GM19239 (cell line): ENCODE measurements at places on chromosomes 6 and 20.

- no peak for DNase-seq
Measured at GRCh38 chr6:169622618-169623017, 79.2 kb downstream of the WDR27 start.

GRCh38 chr6:12749531-12750379 is 33.2 kb downstream of the PHACTR1 start:
- no peak for DNase-seq

DNA sequence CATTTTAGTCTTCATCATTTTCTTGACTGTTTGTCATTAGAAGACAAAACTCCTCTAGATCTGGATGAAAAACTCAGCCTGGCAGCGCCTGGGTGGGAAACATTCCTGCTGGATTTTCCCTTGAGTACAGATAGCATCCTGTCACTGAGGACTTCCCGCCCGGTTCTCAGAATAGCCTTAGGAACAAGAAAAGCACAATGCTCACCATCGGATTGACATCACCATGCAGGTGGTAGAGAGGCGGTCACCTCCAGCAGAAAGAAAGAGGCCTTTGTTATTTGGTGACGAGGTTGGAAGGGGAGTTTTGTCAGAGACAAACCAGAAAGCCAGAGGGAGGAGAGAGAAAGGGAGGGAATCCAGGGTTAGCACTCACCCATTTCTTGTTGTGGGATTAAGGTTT is 39.8 kb downstream of the KIF25 start:
- no peak for DNase-seq

GRCh38 chr6:57313711-57314471 is 3.5 kb upstream of the PRIM2 start:
- no peak for DNase-seq

GRCh38 chr6:37525460-37526357 is 26.0 kb upstream of the CCDC167 start:
- DNase-seq: no peak

GRCh38 chr6:107629548-107630129 is 139.7 kb downstream of the SOBP start:
- no peak for DNase-seq

GRCh38 chr20:56429502-56429901 is 17.4 kb downstream of the CASS4 start:
- DNase-seq: no peak
